HT1080 (cell line): ENCODE measurements at places on chromosomes 5 and 9.

- no peak for DNase-seq
Observed at GRCh38 chr5:538271-538771, 14.1 kb upstream of the SLC9A3 start.

- DNase-seq = no peak
Observed at GRCh38 chr5:127428748-127429147, 88.7 kb upstream of the PRRC1 start.

DNA sequence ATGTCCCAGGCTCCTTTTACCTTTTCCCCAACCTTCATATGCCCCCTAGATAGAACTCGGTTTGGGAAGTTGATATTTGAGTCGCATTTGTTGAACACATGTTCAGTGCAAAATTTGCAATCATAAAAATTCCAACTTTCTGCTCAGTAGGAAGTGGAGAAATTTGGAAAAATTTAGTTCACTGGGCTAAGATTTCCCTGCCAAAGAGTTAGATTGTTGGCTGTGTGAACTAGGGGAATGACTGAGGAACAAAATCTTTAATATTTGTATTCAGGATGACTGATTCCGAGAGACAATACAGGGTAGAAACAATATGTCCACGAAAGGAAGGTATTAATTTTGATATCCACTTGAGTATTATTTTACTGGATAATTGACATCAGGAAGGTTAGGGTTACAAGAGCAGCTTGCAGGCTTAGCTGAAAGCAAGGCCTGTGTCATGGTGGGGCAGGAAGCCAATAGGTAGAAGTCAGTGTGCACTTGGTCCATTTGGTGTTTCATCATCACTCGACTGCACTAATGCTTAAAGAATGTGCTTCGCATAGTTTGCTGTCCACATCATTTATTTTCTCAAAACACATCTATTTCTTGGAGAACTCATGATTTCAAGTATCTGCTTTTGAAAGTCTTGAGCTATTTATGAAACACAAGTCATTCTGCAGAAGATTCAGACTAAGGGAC lies 59.4 kb upstream of the GNA14 start:
- DNase-seq = peak; percentile 92

DNA sequence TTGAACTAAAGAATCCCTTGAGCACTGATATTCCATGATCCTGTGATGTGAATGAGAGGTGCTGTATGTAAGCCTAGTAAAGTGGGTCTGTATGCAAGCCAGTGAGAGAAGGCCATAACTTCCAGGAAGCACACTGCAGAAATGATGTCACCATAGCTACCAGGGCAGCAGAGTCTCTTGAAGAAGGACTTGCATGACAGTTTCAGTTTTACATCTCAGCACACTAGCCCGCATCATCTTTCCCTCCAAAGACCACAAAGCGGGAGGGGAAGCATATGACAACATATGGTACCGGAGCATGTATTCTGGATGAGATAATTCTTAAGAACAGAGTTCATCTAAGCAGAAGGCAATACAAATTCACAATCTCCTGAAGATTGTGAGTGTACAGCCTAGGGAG lies 37.6 kb upstream of the MAST4 start:
- DNase-seq = no peak

GRCh38 chr9:80177949-80178480 lies 606.2 kb downstream of the TLE4 start:
- DNase-seq = no peak

DNA sequence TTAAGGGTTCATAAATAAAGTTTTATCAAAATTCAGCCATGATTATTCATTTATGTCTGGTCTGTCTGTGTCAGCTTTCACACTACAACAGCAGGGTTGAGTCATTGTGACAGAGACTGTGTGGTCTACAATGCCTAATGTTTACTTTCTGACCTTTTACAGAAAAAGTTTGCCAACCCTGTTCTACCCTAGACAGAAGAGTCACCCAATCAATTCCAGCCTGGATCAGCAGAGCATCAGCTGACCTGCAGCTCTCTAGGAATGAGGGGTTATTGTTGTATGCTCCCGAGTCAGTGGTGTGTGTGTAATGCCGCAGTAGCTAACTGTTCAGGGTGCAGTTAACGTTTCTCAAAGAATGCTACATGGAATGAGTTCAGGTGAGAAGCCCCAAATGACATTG lies 87.3 kb downstream of the HRH2 start:
- DNase-seq = peak; percentile 15

DNA sequence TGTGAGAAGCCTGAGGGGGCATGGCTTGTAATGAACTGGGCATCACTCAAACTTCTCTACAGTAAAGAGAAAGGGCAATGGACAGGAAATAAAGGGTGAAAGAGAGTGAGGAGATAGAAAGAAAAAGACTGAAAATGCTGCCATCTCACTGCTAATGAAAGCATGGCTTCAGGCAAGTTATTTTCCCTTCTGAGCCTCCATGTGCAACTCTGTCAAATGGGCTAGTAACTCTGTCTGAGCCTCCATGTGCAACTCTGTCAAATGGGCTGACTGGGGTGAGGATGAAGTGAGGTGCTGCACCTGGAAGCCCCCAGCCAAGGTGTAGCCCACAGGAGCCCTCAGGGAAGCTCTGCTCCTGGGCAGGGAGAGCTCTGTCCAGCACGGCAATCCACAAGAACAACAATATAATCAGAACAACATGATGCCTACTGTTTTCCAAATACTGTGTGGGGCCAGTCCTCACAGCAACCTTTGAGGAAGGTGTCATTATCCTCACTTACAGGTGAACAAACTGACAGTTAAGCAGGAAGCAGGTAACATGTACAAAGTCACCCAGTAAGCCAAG lies 73.8 kb upstream of the XPA start:
- no peak for DNase-seq

DNA sequence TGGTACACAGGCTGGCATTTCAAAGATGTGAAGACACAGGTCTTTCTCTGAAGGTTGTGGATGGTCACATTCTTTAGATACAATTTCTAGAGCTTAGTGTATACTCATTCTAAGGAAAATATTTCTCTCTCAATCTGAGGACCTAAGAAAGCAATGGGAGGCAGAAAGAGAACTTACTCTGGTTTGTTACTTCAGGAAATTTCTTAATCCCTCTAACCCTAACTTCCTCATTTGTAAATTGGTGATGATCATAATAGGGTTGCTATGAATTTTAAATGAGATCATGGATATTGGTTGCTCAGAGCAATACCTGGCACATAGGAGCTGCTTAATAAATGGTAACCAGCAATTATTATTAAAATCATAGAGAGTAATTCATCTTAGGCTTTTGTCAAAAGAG lies 22.1 kb downstream of the FAM170A start:
- no peak for DNase-seq

GRCh38 chr5:854217-854616 lies 3.4 kb upstream of the ZDHHC11 start:
- DNase-seq = no peak

DNA sequence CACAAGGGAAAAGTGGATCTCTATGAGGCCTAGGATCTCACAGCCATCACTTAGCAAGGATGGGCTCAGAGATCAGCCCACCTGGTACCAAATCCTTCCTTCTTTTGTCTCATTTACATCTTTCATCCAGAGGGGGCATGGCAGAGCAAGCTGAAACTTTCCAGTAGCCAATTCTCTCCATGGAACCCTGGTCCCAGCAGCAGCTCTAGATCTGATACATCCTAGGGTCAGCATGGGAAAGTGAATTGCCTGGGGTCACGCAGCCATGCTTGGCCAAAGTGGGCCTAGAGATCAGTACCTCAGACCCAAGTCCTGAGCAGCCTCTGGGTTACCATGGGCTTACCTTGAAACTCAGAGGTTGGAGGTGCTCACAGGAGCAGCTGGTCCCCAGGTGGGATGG lies 170.5 kb downstream of the GABBR2 start:
- DNase-seq = no peak

DNA sequence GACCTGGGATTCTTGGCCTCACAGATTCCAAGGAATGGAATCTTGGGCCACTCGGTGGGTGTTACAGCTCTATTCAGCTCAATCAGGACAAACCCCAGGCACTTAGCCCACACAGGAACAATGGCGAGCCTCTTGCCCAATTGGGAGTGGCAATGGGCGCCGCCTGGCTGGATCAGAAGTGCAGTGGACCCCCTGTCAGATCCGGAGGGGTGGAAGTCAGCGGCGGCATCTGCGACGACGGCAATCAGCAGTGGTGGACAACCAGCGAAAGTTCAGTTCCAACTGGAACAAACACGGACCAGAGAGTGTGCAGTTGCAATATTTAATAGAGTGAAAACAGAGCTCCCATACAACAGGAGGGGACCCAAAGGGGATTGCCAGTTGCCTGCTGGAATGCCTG lies 378.3 kb downstream of the CDH9 start:
- no peak for DNase-seq

GRCh38 chr9:114497236-114497635 lies 8.0 kb downstream of the WHRN start:
- DNase-seq = no peak

DNA sequence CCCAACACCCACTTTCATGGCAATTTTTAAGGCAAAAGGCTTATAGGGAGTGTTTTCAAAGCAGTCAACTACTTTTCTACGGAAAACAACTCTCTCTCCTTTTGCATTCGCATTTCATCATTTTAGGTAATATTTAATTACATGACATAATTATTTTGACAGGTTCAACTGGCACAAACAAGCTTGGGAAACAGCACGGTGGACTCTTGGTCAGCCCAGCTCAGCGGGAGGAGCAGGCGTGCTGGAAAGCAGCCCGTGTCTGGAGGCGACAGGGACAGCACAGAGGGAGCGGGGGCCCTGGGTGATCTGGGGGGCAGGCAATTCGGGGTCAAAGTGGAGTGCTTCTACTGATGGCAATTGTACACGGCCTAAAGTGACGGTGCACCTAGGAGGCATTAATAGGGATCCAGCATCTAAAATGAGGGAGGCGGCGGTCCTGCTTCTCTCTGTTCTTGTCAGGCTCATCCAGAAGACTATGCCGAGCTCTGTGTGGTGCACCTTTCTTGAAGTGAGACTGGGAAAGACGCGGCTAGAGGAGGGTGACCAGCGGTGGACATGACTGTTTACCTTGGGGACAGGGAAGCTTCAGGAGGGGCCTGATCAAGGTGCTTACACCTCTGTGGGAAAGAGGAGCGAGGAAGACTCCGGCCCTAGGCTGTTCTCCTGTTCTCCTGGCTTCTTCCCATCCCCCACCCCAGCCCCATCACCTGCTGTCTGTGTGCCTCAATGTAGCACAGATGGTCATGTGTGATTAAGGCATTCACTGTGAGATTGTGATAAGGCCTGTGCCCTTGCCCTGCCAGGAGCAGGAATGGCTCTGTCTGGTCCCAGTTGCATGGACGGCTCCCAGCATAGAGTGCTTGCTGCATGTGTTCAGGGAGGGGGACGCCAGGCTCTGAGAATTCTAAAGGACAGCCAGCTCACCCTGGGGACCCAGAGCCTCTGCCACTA lies 3.4 kb downstream of the MYMK start:
- DNase-seq = no peak

- no peak for DNase-seq
Observed at GRCh38 chr5:116557669-116558271, 16.9 kb downstream of the SEMA6A start.

DNA sequence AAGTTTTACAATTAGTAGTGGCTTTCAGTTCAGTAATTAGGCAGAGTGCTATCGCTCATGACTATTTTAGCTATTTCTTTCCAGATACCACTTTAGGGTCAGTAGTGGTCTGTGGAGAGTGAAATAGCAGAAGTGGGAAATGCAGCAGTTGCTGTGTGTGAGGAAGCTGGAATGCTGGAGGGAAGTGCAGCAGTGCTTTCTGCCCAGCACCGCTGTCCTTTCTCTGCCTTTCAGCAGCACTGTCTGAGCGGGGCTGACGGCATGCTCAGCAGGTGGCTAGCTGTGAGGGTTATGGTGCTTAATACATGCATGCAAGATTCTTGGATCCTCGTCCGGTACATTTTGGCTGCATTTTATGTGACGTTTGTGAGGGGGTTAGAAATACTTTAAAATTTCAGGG lies 213.9 kb downstream of the PBX3 start:
- DNase-seq = no peak

DNA sequence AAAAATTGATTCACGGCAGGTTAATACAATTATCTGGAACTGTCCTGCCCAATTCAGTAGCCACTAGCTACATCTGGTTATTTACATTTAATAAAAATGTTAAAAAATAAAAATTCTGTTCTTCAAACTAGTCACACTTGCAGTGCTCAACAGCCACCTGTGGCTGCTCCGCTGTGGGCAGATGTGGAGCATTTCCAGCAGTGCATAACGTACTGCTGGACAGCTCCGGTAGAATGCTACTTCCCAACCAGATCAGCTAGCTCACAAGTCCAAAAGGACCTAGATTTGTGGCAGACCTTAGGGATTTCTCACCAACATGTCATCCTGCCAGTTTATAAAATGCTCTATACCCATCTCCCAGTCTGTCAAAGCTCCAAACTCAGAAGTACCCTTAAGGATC lies 42.8 kb downstream of the SETX start:
- no peak for DNase-seq

- DNase-seq = peak; percentile 17
Observed at GRCh38 chr5:68932830-68933434, 160.9 kb upstream of the SLC30A5 start.

GRCh38 chr9:86443992-86444391 lies 89.8 kb upstream of the TUT7 start:
- no peak for DNase-seq

DNA sequence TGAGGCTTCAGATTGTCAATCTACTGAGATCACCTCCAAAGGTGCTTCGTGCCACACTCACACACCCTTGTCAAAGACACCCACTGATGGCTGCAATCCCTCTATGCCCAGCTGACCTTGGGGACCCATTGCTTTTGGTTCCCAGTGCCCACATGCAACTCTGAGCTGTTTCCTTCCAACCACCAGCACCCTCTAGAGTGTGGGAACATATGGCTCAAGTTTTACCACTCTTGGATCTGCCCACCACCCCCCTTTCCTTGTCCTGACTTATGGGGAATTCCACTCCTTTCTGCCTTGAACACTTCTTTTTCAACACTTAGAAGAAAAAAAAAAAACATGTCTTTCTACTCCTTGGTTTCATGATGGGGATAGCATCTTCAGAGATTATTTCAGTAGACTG lies 360.2 kb downstream of the ENC1 start:
- DNase-seq = no peak

GRCh38 chr9:113614843-113615648 lies 151.5 kb downstream of the RGS3 start:
- no peak for DNase-seq

- DNase-seq = no peak
Observed at GRCh38 chr9:76927540-76928240, 21.8 kb upstream of the PRUNE2 start.

DNA sequence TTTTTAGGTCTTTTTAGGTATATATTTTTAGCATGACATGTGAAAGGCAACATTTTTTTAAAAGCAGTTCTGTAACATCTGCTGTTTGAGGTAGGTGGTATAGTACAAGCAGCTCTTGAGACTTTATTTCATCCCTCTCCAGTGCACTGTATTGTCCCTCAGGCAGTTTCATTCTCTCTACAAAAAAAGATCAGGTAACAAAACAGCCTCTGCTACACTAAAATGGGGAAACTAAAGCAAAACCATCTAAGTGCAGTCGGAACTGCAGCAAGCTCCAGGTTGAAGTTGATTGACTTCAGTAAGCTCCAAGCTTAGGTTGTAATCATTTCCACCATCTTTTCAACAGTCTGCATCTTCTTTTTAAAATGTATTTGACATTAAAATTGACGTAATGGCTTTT lies 195.6 kb downstream of the DEPDC1B start:
- DNase-seq = no peak

- peak; percentile 50 for DNase-seq
Observed at GRCh38 chr5:10528056-10528816, 35.6 kb upstream of the ANKRD33B start.

- DNase-seq = no peak
Observed at GRCh38 chr5:72177538-72177937, 70.3 kb downstream of the MAP1B start.

GRCh38 chr9:127202461-127203169 lies 62.0 kb upstream of the GARNL3 start:
- DNase-seq = no peak
